Effector memory CD8-positive, alpha-beta T cell (primary cell): ENCODE measurements at places on chromosomes 7 and 10.

- DNase-seq, result no peak
Observed at GRCh38 chr10:101319241-101319915, 34.6 kb upstream of the BTRC start.

DNA sequence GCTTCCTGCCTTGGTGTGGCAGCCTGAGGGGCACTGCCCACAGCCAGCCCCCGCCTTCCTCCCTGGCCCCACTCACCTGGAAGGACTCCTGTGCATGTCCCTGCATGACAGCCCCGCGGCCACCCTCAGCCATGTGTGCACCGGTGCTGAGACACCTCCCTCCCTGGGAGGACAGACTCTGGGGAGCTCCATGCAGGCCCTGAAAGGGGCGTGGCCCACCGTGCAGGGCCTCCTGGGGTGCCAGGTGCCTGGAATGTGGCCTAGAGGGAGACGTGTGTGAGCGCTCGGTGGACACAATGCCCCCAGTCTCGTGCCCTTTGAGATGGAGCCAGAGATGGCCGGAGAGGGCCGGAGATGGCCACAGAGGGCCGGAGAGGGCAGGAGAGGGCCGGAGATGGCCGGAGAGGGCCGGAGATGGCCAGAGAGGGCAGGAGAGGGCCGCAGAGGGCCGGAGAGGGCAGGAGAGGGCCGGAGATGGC is 59.1 kb upstream of the PPP2R2D start:
- no peak for DNase-seq

- DNase-seq, result no peak
Observed at GRCh38 chr10:128125416-128125943, 743 bp downstream of the MKI67 start.

GRCh38 chr7:36448781-36449379 is 59.2 kb downstream of the ANLN start:
- DNase-seq, result no peak
